ENCODE measurements at places on chromosomes 12 and 14.
A peak's percentile ranks its signal among the peaks of the same experiment; 100 is the strongest.

DNA sequence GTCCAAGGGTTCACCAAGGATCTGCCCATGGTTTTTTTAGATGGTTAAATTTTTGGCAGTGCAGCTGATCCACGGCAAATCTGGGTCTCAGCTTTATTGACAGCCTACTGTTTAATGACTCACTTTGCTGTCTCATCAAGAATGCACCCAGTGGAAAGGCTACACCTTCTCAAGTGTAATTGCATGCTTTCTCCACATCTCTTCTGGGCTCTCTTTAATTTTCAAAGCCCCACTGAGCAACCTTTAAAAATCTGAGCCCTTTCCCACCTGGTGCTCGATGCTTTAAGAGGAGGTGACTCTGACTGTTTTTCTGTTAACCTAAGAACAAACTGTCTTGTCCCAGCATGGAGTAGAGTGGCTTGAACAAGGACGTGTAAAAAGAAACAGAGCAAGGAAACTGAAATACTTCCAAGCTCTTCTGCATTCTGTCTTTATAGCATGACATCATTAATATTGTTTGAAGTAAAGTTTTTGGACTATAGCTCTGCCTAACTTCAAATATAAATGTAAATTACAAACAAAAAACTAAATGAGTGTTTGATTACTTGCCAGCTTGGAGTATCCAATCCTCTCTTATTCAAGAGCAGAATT is 214.2 kb upstream of the KRR1 start:
- no peak for DNase-seq

DNA sequence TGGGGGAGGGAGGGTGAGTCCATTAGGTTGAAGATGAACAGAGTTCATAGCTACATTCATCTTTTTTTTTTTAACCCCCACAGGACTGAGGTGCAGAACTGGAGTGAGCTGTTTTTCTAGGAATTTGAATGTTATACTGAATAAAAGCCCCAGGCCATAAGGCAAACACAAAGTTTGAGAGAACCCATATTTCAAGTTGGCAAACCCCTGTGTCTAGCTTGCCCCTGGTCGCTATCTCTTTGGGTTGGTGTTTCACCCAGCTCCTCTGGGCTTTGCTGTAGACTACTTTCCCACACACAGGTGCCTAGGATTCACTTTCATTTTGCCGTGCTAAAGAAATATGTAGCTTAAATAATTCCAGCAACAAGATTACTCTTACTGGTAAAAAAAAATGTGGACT is 5.2 kb upstream of the LMO3 start:
- no peak for DNase-seq

GRCh38 chr12:53558631-53559030 is 51.3 kb upstream of the NPFF start:
- DNase-seq = no peak

DNA sequence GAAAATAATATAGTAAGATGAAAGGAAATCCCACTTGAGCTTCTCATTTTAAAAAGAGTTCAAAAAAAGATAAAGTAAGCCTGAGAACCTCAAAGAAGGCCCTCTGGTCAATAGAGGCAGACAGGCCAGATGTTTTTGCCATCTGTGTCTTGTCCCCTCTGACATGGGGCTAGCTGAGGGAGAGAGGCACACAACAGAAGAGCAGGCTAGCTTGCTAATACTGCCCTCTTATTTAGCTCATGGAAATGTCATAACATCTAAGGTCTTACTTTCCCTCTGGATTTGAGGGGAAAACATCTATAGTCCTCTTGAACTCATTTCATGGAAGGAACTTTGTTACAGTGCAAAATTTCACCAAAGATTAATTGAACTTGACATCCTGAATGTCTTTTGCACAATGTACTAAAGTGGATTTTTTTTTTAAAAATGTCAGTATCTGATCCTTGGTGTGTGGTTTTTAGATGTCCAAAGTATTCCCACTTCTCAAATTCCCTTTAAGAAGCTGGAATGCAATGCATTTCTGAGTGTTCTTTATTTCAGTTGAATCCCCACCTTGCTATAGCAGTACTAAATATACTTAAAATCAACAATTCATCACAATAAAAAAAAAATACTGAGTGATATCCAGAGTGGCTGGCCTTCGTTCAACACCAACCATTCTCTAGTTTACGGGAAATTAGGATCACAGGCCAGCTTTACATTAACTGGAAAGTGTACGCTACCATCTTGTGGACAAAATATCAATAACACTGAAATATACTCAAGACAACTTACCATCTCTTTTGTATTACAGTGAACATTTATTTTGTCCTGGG is 176.7 kb downstream of the PAH start:
- peak; percentile 25 for DNase-seq

- DNase-seq = no peak
Observed at GRCh38 chr14:55762595-55763232, 182.7 kb downstream of the KTN1 start.

DNA sequence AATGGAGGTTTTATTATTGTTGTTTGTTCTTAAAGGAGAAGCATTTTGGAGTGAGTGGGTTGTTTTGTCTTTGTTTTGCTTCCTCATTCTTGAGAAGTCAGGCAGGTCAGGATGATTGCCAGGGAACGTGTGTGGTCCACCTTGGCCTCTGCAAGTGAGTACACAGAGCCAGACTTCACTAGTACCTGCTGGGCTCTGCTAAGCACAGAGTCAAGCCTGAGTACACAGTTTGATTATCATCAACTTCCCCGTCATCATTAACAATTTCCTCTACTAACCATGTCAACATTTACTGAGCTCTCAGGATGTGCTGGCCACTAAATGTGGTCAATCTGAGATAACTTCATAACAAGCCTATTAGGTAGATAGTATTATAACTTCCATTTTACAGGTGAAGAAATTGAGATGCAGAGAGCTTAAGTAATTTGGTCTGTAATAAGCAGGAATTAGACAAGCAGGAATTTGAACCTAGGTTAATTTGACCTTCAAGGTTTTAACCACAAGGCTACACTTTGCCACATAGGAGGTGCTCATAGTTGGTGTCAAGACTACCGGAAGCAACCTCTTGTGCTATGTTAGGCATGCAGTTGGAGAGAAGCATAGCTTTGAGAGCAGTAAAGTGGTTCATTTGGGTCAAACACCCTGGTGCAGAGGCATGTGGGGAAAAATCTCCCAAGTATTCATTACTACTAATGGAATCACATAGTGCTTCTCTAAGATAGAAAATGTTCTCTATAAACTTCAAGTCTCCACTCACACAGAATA is 178.3 kb downstream of the NUAK1 start:
- peak; percentile 65 for DNase-seq

GRCh38 chr14:31287294-31287972 is 79.8 kb upstream of the HECTD1 start:
- DNase-seq = no peak

- DNase-seq = no peak
Observed at GRCh38 chr12:57237932-57238853, 8.7 kb downstream of the SHMT2 start.

DNA sequence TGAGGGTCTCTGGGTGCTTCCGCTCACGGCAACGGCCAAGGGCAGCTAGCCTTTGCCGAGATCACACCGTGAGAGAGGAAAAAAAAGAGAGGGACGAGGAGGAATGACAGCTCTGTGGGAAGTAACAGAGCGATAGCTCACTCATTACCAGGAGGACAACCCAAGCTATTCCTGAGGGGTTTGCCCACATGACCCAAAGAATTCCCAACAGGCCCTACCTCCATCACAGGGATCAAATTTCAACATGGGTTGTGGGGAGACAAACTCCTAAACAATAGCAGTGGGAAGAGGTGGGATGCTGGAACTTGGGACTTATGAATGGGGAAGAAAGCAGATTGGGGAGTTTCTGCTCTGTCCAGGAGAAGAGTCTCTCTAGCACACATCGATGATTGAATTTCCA is 180.6 kb downstream of the LRRK2 start:
- DNase-seq = no peak

GRCh38 chr14:65864984-65865383 is 452.5 kb downstream of the FUT8 start:
- DNase-seq = no peak

DNA sequence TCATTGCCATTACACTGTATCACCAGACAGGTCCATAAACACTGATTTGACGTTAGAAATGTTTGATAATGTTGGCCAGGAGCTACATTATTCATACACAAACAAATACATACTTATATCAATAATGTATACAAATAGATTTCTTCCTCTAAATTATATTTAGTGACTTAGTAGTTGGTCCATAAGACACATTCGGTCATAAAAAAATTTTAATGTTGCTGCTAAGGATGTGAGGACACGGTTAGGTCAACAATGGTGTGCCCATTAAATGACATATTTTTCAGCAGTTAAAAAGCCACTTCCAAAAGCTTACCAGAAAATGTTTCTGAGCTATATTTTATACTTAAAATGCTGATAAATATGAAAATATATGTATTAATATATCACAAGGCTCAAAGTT is 1148.7 kb upstream of the TMEM132C start:
- DNase-seq = no peak

DNA sequence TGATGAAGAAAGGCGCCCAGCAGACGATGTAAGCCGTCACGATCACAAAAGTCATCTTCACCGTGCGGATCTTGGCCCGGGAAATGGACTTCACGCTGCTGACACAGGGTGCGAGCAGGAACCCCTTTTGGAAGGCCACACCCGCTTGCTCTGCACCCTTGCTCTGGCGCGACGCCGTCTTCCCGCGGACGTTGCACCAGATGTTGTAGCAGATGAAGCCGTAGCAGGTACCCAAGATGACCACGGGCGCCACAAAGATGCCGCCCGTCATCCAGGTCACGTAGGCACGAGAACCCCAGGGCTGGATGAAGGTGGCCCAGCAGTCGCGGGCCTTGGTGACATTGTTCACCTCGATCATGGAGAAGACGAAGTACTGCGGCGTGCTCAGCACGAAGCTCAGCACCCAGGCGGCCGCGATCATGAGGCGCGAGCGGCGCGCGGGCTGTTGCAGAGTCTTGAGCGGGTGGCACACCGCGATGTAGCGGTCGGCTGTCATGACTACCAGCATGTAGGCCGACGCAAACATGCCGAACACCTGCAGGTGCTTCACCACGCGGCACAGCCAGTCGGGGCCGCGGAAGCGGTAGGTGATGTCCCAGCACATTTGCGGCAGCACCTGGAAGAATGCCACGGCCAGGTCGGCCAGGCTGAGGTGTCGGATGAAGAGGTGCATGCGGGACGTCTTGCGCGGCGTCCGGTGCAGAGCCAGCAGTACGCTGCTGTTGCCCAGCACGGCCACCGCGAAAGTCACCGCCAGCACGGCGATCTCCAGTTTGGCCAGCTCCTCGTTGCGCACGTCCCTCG is 890 bp downstream of the AVPR1A start:
- DNase-seq = peak; percentile 5

- DNase-seq = no peak
Observed at GRCh38 chr14:94880876-94881275, 111.0 kb upstream of the GSC start.

DNA sequence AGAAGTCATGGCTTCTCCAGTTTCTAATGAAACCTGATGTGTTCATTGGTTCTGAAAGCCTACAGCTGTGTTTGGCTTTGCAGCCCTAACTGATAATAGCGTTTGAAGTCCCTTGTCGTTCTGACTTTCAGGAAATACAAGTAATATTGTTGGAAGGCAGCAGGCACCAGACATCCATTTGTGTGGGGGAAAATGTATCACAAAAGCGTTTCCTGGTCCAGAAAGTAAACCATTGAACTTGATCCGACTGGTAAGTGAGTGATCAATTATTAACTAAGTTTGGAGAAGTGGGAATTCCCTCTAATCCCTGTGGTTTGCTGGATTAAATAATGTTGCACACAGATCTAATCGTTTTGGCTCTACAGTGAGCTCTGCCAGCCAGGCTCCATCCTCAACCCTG is 77.3 kb upstream of the LTA4H start:
- no peak for DNase-seq

DNA sequence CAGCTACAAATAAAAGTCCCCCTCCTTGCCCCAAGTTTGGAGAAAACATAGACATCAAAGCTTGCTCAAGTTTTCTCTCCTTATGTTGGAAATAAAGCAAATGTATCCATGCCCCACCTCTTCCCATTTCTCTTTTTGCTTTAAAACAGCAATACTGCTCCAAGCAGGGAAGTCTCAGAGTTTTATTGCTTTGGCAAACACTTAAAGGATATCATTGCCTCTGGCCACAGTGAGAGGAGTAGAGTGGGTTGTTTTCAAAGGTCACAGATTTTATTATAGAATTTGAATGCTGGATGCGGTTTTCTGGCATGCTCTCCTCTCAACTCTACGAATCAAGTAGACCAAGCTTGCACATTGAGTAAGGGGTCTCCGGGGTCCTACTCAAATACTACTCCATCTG is 149.7 kb downstream of the TTC7B start:
- peak; percentile 60 for DNase-seq

GRCh38 chr12:127459166-127459565 is 807.8 kb upstream of the TMEM132C start:
- DNase-seq = no peak

DNA sequence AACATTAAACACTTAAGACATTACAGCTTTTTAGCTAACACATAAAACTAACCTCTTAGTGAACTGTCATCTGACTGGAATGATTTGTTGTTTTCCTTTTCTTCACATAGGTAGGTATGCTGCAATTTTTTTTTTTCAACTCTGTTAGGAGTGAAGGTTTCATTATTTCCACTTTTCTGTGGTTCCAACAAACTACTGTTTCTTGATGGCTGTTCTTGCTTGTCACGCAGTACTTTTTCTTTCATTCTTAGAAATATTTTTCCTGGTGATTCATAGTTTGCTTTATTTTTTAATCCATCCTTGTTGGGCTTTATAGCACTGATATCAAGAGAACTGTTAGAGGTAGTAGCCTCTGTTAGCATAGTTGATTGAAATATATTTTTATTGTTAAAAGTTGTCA is 6.3 kb downstream of the MIS18BP1 start:
- no peak for DNase-seq

- no peak for DNase-seq
Observed at GRCh38 chr12:71349950-71350349, 89.6 kb upstream of the LGR5 start.

Measured in foreskin melanocyte (primary cell).